ENCODE measurements at places on chromosomes 7 and 10.

DNA sequence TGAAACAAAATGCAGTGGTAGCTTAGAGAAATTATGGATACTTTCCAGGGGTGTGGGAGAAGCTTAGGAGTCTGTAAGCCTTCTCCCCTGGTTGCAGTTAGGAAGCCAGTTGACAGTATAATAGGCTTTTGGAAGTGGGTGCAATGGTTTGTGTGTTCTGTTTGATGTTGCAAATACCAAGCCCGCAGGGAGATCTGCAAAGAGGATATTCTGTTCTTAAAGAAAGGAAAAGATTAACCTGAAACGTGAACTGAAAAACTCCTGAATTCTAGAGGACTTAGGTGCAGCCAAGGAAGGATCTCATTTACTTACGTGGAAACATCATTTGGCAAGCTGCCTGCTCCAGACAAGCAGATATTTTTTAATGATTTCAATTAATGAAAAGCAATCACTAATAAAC is 496.6 kb downstream of the AUTS2 start:
- no peak for DNase-seq

DNA sequence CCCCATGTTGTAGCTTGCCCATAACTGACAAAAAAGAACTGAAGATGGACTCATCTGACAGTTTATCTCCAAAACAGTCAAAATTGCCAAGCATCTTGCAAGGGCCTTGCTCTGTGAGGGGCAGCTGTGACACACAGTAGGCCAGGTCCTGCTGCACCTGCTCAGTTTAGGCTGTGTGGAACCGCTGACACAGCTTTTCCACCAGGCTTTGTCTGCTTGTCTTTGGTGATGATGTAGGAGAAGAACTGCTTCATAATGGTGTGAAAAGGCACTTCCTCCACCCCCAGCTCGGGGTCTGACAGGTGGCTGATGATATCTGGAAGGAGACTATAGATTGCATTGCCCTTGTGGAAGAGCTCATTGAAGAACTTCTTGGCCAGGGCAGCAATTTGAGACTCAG is 92.6 kb downstream of the NPSR1 start:
- DNase-seq: no peak

GRCh38 chr7:6161463-6162330 is 110.7 kb downstream of the CYTH3 start:
- no peak for DNase-seq

DNA sequence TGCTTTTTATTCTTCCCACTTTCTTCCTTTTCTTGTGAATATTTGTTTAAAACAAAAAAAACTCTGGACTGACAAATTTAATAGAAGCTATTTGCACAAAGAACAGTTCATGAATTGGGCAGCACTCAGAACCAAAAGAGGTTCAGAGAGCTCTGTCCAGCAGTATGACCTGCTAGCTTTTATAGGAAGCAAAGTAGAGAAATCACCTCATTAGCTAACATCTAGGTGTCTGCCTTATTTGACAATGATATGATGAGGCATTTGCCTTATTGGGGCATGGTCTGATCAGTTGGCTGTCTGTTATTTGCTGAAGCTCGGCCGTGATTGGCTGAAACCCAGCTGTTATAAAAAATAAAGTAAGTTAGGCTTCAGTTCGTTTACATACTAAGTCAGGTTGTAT is 819 bp upstream of the TRIM4 start:
- DNase-seq: no peak

GRCh38 chr7:22390516-22390915 is 33.6 kb upstream of the RAPGEF5 start:
- DNase-seq: no peak

DNA sequence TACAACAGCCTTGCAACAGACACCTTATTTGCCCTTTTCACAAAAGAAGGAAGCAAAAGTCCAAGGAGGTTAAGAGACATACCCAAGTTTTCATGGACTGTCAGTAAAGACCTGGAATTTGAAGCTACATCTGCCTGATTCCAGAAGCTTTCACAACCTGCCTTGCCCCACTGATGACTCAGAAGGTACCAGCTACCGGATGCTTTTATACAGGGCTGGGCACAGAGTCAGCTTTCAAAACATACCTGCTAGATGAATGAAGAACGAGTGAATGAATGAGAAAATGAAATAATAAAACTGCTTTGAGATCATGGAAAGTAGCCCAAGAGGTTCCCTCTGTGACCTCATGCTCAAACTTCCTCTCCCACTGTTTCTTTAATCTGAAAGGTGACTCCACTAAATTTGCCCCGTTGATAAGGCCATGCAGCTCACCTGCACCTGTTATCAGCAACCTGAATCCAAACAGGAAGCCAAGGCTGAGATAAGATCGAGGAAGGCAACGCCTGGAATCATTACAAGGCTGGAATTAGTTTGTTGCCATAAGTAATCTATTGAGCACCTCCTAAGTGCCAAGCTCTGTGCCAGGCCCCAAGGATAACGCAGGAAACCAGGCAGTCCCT is 151.5 kb downstream of the WDR11 start:
- no peak for DNase-seq

GRCh38 chr10:124064676-124065075 is 28.7 kb downstream of the CHST15 start:
- DNase-seq: no peak

DNA sequence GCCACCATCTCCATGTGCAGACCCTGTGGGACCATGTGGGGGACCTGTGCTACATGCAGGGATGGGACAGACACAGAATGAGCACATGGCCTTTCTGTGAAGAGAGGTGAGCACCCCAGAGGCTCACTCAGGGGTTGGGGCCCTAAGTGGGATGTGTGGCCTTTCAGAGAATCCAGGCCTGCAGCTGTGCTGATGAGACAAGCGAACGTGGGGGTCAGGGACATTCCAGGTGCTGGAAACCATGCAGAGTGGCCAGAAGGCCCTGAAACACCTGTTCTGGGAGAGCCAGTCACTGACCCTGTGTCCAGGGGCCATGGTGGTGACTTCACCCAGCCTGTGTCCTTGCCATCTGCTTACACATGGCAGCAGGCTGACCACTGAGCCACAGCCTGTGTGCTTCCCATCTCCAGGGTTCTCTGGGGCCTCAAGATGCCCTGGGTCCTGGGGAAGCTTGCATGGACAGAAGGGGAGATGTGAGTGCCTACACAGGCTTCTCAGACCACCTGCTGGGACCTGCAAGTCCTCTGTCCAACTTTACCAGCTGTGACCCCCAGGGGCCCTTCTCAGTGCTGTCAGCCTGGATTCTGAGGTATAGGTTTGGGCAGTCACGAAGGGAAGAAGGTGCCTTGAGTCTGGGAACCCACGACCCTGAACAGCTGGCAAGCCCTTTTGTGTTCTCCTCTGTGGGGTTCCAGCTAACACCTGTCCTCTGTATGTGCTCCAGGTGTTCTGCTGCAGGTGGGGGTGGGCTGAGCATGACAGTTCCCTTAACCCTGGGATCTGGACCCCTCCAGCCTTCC is 17.6 kb downstream of the RAMP3 start:
- no peak for DNase-seq

- DNase-seq: no peak
These were observed 82.0 kb downstream of the TES start for GRCh38 chr7:116292381-116292780.

- no peak for DNase-seq
These were observed 81.4 kb upstream of the MTPN start for GRCh38 chr7:136058546-136058945.

GRCh38 chr10:111756217-111757061 is 427.1 kb downstream of the GPAM start:
- DNase-seq: no peak

DNA sequence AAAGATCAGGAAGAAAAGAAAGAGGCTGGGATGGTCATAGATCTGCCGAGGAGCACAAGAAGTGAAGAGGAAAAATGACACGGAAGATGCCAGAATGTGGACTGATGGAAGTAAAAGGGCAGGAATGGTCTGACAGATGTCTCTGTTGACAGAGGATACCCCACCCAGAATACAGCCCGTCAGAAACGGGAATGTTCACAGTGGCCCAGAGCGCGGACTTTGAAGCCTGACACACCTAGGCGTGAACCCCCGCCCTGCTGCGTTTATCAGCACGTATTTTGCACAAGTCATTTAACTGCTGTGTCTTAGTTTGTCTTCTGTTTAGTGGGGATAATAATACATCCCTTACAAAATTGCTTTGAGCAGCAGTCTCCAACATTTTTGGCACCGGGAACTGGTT is 27.1 kb downstream of the AKR1B1 start:
- no peak for DNase-seq
